ENCODE measurements at places on chromosomes 5 and 9.

DNA sequence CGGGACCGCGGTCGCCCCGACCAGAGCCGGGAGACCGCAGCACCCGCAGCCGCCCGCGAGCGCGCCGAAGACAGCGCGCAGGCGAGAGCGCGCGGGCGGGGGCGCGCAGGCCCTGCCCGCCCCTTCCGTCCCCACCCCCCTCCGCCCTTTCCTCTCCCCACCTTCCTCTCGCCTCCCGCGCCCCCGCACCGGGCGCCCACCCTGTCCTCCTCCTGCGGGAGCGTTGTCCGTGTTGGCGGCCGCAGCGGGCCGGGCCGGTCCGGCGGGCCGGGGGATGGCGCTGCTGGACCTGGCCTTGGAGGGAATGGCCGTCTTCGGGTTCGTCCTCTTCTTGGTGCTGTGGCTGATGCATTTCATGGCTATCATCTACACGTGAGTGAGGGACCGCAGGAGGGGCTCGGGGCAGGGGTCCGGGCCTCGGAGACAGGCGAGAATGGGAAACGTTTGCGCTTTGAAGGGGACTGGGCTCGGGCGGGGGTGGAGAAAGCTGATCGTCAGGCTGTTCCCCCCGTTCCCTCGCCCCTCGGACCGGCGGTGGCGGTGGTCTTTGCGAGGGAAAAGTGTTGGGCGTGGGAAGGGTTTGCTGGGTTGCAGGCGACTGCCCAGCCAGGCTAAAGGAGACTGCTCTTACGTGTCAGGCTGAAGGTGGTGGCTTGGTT, 457 bp downstream of the UGCG start:
- peak; percentile 16 for DNase-seq

DNA sequence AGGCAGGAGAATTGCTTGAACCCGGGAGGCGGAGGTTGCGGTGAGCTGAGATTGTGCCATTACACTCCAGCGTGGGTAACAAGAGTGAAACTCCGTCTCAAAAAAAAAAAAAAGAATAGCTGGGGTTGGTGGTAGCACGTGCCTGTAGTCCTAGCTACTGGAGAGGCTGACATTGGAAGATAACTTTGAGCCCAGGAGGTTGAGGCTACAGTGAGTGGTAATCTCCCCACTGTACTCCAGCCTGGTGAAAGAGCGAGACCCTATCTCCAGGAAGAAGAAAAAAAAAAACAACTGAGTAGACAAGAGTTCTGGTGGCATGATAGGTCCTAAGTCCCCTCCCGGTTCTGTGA, 26.3 kb downstream of the GOLGA2 start:
- DNase-seq = no peak

DNA sequence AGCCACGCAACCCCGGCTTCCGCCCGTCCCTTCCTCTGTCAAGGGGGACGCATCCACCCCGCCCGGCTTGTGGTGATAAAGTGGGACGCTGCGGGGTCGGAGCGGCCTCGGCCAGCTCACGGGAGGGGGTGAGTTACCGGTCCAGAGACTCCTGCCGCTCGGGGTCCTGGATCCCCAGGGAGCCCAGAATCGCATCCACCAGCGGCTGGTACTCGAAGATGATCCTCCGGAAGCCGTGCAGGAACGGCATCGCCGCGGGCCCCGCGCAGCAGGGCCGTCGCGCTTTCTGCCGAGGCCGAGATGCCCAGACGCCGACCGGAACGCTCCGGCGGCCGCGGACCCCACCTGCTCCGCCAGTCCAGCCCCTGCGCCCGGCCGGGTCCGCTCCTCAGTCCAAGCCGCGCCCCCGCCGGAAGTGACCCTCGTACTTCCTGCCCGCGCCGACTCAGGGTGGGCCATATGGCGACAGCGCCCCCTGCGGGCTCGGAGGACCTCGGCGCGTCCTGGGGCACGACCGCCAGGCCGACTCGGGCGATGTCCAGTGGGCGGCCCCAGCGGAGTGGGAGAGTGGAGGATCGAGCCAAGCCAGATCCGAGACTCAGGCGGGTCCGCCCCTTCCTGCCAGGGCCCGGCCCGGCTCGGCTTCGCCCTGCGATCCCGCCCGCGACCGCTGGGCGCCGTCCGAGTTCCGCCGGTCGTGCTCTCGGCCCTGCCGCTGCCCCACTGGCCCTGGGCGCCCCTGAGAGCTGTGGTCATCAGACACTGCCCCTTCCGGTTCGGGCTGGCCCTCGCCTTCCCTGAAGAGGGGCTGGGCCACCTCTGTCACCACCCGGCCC, at the start of gene ASB6:
Gene ASB6, minus strand, starts transcription at position 402 of the 836 bp plus-strand sequence. Its CDS starts 152 bp downstream, at position 250.
- DNase-seq = peak; percentile 86

DNA sequence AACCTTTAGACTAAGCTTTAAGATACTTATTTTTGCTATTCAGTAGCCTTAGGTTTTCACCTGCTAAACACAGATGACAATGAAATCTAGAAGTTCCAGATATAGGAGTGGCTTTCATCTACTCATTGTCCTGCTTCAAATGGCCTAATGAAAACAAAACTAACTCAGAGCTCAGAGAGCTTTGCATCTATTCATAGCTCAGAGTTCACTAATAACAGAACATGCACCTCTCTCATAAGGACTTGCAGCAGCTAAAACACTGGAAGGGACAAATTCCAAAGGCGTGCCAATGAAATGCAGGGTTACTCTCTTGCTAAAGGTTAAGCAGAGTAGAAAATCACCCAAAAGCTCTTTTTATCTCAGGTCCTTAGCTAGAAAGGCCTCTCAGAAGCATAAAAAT, 29.0 kb downstream of the SLC31A2 start:
- DNase-seq = no peak

DNA sequence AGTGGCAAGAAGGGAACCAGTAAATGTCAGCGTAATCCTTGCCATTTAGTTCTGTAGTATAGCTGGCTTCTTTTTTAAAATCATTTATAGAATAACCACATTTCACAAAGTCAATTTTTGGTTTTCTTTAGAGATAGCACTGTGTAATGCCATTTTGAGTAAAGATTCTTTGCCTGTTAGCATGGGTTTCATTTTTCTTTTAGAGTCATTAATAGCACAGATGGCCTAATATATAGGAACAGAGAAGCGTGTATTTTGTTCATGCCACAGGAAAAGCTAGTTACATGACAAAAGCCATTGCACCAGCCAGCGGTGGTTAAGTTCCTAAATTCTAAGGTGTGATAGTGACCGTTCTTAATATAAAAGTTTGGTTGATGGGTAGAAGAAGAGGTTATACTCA, 1363.9 kb downstream of the MAT2B start:
- DNase-seq = no peak

DNA sequence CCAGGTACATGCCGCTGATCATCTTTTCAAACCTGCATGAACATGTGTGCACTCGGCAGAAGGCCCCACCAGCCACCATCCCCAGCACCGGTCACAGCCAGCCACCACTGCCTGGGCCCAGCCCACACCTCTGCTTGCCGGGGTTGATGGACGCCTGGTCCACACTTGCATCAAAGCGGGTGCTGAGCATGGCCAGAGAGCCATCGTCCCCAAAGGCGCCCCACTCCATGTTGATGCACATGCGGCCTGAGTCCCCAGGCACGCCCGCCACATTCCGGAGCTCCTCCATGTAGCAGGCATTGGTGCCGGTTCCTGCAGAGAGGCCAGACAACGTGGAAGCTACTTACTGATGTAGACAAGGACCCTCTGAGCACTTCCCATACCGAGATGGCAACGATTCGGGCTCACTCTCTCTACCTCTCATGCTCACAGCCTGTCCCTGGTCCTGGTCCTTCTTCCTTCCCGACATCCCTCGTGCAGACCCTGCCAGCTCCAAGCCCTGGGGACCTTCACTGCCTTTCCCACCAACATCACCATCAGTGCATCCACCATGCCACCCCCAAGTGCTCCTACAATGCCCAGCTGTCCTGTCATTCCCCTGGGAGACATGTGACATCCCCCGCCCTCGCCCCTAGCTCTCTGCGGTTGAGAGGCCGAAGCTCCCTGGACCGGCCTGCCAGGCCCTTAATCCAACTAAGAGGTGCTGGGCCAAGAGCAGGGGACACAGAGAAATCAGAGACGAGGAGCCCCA, 17.2 kb downstream of the HK3 start:
- no peak for DNase-seq

- DNase-seq = no peak
Observed at GRCh38 chr9:93650448-93650847, 74.1 kb downstream of the PHF2 start.
